ENCODE measurements at places on chromosomes 3 and 15.

GRCh38 chr3:33042668-33043067 is 54.3 kb downstream of the GLB1 start:
- no peak for DNase-seq

- no peak for DNase-seq
Measured at GRCh38 chr3:48018841-48019240, 2.6 kb upstream of the MAP4 start.

DNA sequence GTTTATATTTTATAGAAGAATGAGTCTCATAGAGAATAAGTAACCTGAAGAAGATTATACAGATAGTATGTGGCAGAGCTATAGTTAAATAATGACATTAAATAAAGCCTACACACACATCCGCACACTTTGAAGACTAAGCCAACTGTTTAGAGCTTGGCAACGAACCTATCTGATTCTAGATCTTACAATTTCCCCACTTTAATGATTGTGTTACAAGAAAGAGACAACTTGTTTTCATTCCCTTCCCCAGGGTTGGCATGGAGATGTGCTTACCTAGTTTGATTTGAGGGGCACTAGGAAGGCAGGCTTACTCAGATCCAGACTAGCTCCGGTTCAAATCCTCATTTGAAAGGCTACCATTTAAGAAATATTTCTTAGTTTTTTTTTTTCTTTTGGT is 61.9 kb upstream of the CBLB start:
- no peak for DNase-seq

DNA sequence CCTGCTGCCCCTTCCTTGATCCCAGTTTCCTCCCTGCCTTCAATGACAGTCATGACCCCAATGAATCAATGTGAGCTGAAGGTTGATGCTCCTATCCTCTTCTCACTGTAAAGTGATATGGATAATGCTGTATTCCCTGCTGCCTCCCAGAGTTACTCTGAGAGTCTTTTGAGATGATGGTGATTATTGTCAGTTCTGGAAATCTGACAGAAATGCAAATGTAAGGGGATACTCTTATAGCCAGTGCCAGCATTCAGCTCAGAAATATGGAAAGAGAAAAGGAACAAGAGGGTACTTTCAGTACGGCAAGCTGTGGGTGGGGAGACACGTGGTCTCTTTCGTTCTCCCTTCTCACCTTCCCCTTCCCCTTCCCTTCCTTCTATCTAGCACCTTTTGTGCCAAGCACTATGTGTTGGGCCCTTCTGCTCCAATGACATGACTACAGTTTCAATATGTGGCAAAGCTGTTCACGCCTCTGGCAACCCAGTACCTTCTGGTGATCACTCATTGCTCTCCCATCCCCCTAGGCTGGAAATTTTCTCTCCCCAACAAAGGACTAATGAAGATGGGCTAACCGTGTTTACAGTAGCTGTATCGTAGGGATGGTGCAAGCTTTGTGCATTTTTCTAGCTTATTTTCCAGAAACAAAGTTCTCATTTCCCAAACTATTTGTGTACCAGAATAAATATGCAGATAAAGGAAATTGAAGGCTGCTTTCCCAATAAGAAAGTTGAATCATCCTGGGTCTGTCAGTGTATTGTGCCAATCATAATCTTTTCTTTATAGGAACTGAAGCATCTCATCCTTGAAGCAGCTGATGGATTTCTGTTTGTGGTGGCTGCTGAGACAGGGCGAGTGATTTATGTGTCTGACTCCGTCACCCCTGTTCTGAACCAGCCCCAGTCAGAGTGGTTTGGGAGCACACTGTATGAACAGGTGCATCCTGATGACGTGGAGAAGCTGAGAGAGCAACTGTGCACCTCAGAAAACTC is 70.3 kb downstream of the ARNT2 start:
- no peak for DNase-seq

DNA sequence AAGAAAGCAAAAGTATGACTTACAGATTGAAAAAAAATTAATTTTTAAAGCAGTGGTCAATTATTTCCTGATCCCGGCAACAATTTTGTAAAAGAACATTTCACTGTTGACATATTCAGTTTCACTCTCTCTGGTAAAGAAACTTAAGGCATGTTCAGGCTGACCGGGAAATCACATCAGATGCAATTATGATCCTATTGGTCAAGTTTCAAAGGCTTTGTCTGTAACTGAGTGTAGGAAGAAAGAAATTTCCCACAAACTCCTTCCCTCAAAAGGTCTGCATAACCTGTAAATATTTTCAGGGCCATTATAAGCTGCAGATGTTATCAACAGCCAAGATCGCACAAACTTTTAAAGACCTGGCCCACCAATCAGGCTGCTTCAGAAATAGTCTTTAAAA is 205.4 kb upstream of the IGF1R start:
- no peak for DNase-seq

DNA sequence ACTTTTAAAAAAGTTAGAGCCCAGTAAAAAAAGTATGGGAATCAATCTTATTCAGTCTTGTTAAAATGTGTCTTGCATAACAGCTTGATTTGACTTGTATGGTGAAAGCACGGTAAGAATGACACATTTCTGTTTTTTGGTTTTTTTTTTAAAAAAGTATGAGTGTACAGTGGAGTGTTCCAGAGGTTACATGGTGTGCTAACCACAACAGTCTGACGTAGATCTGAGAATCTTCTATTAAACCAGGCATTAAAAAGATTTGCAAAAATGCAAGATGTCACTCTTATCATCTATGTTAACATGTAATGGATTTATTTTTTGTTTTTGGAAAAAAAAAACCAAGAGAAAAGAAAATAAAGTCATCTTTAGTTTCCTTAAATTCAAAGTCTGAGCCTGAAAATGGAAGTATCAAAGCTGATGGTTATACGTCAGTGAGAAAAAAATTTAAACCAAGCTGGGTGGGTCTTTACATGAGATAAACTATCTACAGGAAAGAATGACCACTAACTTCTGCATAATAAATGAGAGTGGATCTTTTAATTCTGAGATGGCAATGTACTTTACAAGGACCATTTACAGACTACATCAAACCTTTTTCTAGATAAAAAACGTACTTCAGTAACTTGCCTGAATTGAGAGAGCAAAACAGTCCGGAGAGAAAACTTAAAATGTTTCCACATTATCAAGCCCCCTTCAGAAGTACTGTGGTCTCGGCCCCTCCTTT is 1.6 kb downstream of the GABPB1 start:
- no peak for DNase-seq

- no peak for DNase-seq
Measured at GRCh38 chr3:117603097-117603496, 893.5 kb downstream of the TUSC7 start.

DNA sequence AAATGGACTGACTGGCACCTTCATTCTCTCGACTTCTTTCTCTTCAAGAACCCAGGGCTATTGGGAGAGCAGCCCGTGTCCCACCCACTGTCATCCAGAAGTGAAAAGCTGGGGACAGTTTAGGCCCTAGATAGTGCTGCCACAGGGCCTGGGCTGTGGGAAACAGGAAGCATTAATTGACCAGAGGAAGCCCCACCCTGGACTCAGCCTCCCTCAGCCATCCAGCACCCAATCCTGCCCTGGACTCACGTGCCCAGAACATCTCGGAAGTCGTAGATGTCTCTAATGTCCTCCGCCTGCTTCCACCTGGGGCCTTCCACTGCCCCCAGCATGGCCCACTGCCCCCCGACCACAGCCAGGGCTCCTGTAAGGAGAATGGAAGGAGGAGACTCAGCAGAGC is 2.3 kb downstream of the CAMK1 start:
- DNase-seq, result no peak

DNA sequence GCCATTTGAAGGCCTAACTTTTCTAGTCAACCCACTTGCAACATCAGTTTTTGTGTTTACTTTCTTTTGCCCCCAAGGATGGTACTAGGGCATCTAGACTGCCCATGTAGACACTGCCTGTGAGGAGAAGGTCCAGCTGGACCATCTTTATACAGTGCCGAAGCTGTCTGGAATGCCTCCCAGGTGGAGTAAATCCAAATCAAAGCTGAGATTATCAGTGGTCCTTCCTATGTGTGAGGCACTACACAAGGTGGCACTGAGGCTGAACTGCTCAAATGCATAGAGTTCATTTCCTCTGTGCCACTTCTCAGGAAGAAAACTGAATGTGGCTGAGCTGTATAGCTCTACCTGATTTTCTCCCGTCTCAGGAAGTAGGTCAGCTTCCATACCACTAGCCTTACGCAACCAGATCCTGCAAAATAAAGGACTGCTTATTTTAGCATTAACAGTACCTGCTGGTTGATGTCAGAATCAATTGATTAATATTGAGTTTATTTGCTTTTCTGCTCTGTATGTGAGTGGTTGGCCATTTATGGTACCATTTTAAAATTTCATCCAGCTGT is 106.1 kb downstream of the GHSR start:
- DNase-seq, result no peak

DNA sequence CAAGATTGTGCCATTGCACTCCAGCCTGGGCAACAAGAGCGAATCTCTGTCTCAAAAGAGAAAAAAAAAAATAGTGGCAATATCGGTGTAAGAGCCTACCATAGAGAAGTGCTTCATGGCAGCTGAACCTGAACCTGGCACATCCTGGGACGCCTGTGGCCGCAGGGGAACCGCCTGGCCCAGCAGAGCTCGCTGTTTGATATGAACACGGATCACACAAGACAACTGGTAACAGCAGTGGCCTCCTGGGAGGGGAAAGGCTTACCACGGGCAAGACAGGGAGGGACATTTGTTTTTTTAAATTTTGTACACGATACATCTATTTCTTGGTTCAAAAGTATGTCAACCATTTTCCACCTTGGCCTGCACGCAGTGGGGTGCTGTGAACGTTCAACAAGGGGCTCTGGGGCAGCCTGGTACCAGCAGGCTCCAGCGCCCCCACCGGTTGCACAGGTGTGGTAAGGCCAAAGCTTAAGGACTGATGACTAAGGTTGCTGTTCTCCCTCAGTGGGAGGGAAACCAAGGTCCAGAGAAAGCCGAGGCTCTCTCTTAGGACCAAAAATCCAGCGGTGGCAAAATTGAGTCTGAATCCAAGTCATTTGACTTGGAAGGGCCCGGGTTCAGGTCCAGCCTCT is 21.7 kb upstream of the EPHB3 start:
- no peak for DNase-seq

DNA sequence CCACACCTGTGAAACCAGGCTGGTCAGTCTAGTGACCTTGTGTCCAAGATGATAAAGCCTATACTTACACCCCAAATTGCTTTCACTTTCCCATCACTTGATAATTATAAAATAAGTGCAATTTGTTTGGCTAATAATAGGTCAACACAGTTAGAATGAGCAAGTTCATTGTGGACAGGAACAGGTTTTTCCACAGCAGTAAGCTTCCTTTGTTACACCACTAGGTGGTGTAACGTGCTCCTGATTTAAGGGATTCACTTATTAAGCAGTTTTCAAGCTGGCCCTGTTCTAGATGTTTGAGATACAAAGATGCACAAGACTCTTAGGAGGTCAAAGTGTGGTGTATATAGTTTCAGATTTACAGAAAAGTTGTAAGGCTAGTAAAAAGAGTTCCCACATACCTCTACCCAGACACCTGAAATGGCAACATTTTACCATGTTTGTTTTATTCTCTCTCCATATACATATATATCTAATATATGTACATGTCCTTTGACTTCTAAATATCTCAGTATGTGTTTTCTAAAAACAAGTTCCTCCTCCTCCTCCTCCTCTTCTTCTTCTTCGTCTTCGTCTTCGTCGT is 6.8 kb upstream of the MFSD1 start:
- DNase-seq, result peak; percentile 82

DNA sequence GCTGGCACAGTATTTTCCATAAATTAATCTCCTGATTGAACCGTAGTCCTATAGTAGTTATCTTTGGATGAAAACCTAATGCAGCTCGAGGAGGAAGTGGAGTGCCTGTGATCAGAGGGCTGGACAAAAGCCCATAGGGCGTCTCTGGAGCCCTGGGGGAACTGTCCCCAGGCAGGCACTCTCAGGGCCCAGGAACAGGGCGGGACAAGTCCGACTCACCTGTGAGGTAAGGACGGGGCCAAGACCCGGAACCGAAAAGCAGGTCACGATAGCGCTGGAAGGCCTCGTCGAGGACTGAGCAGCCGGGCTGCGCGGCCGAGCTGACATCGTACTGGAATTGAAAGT is 341 bp downstream of the HEXA start:
- DNase-seq, result peak; percentile 56

GRCh38 chr3:125643172-125643571 is 47.9 kb upstream of the OSBPL11 start:
- no peak for DNase-seq

GRCh38 chr15:32802286-32802936 is 84.6 kb downstream of the GREM1 start:
- no peak for DNase-seq
